Activated gamma-delta T cell treated with anti-CD3 and anti-CD28 coated beads, Interleukin-2, amount 50 U/mL, for 16 hours (primary cell): ENCODE measurements at places on chromosomes 1 and 21.

GRCh38 chr1:68571454-68572235 is 74.8 kb upstream of the DEPDC1 start:
- no peak for DNase-seq

DNA sequence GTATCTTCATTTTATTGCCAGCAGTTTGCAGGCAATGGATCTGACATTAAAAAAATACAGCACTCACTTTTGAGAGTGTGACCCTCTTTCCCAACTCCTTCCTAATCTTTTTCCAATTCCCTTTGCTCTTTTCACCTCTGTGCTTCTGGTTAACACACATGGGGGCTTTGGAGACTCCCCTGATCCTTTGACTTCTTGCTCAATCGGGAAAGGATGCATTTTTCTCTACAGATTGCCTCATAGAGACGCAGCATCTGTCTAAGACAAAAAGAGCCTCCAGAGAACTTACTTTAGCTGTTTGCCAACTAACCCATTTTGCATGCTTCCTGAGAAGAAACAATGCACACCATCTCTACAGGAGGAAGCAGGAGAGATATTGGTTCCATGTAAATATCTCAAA is 378.3 kb downstream of the PBX1 start:
- no peak for DNase-seq

GRCh38 chr21:25254491-25255174 is 352.6 kb downstream of the MRPL39 start:
- DNase-seq = no peak

DNA sequence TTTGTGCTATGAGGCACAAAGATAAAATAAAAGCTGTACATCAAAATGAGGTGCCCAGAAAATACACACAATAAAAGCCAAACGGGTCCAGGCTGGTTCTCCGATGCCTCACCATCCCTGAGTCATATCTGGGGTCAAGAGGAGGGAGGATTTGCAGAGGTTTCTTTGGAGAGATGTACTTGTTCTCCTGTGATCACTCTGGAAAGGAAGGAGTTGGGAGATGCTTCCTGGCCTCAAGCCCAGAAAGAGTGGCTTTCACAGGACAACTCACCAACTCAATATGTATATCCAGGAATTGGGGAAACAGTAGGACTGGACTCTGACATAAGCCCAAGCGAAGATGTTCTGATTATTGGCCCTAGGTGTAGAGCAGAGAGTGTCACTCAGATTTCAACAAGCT is 51.9 kb downstream of the DIPK1A start:
- DNase-seq = no peak

GRCh38 chr1:64877151-64877550 is 89.2 kb downstream of the JAK1 start:
- peak; percentile 6 for DNase-seq

DNA sequence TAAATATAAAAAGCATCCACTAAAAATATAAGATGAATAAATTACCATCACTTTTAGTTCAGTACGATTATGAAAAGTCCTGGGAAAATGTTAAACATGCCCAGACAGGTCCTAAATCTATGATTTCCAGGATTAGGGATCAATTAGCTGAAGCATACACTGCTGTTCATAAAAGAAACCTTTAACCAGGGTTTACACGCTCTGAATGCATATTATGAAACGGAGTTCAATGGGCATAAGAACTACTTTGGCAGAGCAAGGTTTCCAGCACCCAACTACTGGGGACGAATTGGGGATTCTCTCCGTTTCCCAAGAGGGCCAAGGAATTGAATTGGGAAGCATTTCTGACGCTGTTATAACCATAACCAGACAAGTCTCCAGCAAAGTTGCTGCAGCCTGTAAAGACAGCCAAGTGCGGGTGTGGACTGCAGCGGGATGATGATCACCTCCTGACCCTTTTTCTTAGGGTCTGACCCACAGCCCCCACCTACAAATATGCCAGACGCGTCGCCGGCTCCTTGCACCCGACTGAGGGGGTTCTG is 1.6 kb downstream of the SLC30A1 start:
- no peak for DNase-seq
